ENCODE measurements at places on chromosomes 3 and 15. TPM values are rescaled to one million over a fixed set of nuclear protein-coding genes. Genes with fewer than 3 reads are reported as not detected.
A peak's percentile ranks its signal among the peaks of the same experiment; 100 is the strongest.

CLEC3B gene
- total RNA-seq = 14.7 TPM

- DNase-seq = no peak
These were observed 845.5 kb downstream of the ROBO2 start for GRCh38 chr3:77885381-77885780.

DLEC1 gene
- 1.7 TPM for total RNA-seq

GRCh38 chr15:56099311-56099710, 105.9 kb upstream of the NEDD4 start:
- DNase-seq = no peak

DNA sequence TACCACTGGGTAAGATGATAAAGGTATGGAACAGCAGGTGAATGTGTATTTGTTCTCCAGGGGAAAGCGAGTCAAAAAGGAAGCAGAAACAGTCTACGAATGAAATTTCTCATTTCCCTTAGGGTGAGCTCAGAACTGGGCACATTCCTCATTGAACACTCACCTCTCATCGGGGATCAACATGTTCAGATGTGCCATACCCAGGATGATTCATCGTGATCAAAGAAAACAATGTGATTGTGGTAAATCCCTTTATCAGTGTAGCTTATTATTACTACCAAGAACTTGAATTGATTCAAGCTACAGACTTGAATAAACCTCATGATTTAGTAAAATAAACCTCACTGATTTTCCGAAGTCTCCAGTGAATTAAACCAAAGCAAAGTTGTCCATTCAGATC, 72.1 kb downstream of the GJD2 start:
- DNase-seq = no peak

DNA sequence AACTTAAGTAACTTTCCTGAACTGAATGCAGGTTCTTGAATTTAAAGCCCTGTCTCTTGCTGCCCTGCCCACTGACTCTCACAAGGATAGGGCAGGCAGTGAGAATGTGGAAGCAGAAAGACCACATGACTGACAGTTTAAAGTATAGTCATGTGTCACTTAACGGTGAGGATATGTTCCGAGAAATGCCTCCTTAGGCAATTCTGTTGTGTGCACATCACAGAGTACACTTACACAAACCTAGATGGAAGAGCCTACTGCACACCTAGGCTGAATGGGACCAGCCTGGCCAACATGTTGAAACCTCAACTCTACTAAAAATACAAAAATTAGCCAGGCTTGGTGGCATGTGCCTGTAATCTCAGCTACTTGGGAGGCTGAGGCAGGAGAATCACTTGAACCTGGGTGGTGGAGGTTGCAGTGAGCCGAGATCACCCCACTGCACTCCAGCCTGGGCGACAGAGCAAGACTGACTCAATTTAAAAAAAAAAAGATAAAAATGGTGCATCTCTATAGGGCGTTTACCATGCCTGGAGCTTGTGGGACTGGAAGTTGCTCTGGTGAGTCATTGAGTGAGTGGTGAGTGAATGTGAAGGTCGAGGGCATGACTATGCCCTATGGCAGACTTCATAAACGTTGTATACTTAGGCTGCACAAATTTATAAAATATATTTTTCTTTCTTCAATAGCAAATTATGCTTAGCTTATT, 18.9 kb upstream of the COPG1 start:
- no peak for DNase-seq

RASGRF1 gene
- 0.22 TPM for total RNA-seq

DNA sequence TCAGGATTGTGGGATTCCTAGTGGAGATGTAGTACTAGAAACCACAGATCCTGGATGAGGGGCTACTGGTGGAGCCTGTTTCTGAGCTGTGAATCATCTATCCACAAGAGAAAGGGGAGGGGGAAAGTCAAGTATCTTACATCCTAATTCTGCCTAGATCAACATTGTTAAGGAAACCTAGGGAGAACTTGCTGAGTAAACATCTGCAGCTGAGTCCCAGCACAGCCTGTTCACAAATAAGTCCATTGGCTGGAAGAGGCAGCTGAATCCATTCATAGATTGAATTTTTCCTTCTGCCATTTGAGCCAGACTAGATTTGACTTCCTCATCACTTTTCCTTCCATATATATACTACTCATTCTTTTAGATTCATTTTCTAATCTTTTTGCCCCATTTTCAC, 460.5 kb downstream of the TUSC7 start:
- no peak for DNase-seq

DNA sequence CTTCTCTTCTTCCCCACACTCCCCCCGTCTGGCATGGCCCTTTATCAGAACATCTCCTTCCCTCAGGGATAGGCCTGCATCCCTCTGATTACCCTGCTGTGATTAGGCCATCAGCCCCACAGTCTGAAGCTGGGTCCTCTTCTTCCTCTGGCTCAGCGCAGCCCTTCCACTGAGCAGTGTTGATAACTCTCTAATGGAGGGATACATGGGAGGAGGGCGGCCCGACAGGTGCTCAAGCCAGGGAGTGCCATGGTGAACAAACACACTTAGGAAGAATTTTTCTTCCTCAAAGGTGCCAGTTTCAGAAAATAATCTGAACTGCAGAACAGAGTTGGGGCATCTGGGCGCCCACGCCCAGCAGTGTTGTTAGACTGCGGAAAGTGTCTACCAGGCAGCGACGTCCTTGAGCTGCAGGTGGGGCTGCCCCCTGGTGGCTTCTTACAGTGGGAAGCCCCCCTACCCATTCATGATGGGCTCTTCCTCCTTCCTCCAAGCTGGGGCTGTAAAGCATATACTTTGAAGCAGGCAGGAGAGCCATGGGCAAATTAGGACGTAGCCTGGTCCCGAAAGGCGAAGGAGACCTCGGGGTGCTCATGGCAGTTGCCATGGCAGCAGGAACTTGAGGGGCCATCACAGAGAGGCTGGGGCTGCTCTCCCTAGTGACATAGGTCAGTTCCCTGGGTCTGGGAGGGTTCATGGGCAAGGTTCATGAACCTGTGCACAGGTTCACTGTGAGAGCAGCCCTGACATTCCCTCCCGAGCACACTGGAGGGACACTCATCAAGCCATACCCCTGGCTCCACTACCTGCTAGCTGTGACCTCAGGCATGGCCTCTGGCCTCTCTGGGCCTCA, 33.2 kb upstream of the NR2C2 start:
- no peak for DNase-seq

DNA sequence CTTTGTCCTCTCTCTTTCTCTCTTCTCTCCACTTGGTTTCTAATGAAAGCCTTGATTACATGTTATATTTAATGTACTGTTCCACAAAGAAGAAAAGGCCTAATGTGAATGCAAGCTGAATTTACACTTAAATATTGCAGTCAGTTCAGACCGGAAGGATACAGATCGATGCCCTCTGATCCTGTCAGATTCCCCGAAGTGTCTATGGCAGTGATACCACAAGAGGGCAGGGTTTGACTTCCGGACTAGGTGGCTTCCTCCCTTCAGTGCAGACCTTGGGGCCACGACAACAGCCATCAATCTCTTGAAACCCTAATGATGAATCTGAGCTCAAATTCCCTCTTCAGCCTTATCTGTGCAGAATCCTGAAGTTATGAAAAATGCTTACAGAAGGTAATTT, 29.5 kb downstream of the AGTR1 start:
- DNase-seq = peak; percentile 53

DNA sequence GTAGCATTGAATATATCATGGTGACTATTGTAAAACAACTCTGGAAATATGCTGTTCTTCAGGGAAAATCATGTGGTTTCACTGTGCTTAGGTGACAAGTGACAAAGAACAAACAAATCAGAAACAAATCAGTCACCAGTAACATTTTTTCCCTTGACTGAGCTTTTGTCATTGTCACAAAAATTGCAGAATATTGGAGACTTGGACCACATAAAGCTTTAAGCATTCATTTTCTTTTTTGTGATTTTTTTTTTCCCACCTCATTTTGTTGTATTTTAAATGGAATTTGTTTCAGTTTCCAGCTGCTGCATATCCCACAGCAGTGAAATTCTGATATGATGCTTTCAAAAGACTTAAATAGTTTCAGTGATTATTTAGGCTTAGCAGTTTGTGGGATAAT, 1088.4 kb downstream of the OTOL1 start:
- DNase-seq = no peak

- DNase-seq = no peak
These were observed 53.3 kb downstream of the GJD2 start for GRCh38 chr15:34701536-34701935.

GRCh38 chr3:189507856-189508255, 123.3 kb upstream of the TP63 start:
- no peak for DNase-seq

- no peak for DNase-seq
These were observed 397.7 kb downstream of the CACNA2D3 start for GRCh38 chr3:54520060-54520459.

DNA sequence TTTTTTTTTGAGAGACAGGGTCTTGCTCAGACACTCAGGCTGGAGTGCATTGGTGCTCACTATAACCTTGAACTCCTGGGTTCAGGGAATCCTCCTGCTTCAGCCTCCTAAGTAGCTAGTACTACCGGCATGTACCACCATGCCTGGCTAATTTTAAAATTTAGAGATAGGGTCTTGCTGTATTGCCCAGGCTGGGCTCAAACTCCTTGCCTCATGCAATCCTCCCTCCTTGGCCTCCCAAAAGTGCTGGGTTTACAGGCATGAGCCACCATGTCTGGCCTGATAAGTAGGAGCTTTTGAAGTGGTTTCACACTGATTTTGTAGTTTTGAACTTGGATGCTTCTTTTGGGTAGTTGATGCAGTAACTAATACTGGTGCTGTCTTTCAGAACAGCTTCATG, 7.8 kb downstream of the MAP2K1 start:
- DNase-seq = no peak

GRCh38 chr15:54064365-54064764, 86.1 kb downstream of the UNC13C start:
- DNase-seq = no peak

CRYGS gene
- 3.8 TPM for total RNA-seq

GOLGA8T gene
- total RNA-seq = not detected

STRIT1 gene
- total RNA-seq = not detected

- no peak for DNase-seq
These were observed 3.7 kb downstream of the NR1D2 start for GRCh38 chr3:23948761-23949160.

DNA sequence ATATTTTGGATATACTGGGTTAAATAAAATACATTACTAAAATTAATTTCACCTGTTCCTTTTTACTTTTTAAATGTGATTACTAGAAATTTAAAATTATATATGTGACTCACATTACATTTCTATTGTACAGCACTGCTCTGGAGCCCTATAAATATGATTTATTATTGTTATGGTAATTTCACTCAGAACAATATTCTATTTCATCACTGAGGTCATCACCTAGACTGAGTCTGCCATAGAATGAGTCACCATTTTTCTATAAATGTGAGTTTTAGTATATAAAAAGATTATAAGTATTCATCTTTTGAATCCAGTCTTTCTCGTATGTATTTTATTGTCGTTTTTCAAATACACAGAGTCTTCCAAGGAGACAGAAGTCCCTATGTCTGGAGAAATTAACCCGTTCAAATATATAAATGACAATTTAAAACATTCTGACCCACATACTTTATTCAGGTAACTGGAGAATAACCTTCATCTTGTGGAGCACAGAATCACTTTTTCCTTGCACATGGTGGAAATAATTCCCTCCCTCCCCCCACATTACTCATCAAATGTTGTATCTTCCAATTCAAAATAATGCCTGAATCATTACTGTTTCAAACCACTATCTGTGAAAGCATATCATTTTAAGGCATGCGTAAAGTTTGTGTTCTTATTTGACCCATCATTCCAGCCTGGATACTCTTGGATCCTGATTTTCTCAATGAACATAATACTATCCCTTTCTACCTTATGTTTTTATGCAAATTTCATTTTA, 30.0 kb downstream of the CHST14 start:
- DNase-seq = no peak

GRCh38 chr3:38551026-38551832, 55.1 kb downstream of the EXOG start:
- DNase-seq = no peak

DNA sequence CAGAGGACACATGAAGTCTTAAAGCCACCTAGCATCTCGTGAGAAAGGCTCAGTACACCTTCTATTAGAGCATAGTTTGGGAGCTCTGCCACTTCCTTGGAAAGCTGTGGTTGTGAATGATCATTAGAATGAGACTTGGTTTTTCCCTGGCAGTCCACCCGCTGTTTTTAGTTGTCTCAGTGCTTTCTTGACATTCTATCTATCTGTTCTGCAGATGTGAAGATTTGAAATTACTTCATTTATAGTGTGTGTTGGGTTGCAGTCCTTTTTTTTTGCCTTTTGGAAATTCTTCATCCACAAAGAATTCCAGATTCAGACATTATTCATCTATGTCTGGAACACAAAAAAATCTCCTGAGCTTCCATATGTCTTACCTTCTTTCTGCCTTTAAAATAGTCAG, 23.7 kb downstream of the PPP2R3A start:
- DNase-seq = no peak

DNA sequence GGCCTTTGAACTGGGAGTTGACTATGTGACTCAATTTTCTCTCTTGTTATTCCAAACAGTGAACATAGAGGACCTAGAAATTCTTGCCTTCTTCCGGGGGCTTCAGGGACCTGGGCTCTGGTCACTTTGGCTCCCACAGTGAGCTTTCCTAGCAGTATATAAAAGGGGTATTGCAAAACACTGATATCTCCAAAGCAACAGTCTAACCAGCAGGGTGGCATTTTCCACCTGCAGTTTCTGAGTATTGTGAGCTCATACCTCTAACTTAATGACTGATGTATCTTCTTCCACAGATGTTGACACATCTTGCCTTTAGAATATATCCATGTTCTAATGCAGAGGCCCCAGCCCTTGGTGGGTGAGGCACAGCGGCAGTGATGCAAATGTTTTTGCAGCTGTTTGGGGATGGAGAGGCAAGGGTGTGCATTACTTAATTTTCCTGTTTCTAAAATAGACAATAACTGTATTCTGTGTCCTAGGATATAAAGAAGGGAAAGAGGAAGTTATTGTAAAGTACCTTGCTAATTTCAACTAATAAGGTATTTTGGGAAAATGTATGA, 45.7 kb upstream of the ADGRG7 start:
- DNase-seq = no peak

DNA sequence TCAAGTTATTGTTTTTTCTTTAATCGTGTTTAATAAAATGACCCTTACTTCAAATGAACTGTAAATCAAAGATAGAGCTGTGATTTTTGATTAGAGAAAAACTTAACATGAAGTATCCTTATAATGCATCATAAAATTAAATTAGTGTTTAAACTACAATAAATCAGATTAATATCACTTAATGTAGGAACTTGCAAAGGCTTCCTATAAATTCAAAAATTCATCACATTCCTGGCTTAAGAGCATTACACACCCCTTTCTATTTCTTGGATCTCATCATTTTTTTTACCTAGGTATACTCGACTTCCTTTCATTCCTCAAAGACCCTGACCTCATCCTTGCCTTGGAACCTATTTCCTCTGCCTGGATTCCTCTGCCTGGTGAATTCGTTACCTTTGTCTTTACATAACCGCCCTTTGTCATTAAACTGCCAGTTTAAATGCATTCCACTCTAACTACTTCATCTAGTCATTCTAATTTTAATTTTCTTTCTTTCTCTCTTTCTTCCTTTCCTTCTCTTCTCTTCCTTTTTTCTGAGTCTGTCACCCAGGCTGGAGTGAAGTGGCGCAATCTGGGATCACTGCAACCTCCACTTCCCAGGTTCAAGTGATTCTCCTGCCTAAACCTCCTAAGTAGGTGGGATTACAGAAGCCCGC, 1244.5 kb downstream of the OTOL1 start:
- no peak for DNase-seq

- no peak for DNase-seq
These were observed 30.0 kb upstream of the FAM81A start for GRCh38 chr15:59407946-59408345.
